Stomach (tissue), 19 donors: ENCODE measurements at places on chromosomes 4 and X. TPM values are rescaled to one million over a fixed set of nuclear protein-coding genes. Genes with fewer than 3 reads are reported as not detected.

GRCh38 chr4:154018659-154019058 lies 229.8 kb upstream of the SFRP2 start:
- no peak for DNase-seq

NPFFR2 gene
- total RNA-seq: not detected

GRCh38 chrX:81708487-81708886 lies 506.6 kb downstream of the SH3BGRL start:
- DNase-seq: no peak

DNA sequence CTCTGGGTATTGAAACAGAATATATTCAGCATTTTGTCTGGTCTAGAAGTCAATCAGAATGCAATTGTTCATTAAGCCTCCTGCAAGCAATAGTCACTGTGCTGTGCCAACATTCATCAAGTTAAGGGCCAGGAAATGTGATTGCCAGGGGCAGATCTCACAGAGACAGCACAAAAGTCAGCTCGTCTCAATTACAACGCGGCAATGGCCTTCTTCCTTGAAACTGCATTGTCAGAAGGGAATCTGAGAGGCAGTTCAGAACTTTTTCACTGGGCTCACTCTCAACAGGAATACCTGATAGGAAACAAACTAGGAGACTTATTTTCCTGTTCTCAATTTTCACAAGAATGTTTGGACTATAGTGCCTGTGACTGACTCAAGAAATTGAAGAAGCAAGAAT lies 131.1 kb upstream of the NR3C2 start:
- DNase-seq: no peak

GRCh38 chrX:70907900-70908299 lies 611 bp downstream of the TEX11 start:
- DNase-seq: no peak

ADAM29 gene
- not detected for total RNA-seq

GUCY1A1 gene
- 48.7 TPM for total RNA-seq

GRCh38 chr4:86223472-86223871 lies 136.4 kb downstream of the MAPK10 start:
- DNase-seq: no peak

CCDC110 gene
- 9.4 TPM for total RNA-seq

DNA sequence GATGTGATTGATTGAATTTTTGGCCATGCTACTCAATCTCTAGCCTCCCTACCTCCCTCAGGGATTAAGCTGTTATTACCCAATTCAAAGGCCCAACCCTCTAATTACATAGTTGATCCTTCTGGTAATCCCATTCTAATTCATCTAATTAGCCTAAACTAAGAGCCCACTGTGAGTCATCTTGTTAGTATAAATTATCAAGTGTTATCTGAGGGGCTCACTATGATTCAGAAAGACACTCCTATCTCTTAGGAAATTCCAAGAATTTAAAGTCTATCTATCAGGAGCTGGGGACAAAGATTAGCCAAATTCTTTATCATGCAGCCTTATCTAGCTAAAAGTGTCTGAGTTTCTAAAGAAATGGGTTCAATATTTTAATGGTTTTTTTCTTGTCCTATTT lies 32.9 kb upstream of the VEGFC start:
- DNase-seq: no peak

DNA sequence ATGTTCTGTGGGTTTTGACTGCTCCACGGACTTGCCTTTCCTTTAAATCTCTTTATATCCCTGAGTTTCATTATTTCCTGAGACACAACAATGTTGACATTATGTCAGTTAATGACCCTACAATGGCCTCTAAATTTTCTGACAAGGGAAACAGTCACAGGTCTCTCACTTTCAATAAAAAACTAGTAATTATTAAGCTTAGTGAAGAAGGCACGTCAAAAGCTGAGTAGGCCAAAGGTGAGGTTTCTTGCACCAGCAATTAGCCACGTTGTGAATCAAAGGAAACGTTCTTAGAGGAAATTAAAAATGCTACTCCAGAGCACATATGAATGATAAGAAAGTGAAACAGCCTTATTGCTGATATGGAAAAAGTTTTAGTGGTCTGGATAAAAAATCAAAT lies 930.2 kb upstream of the GRID2 start:
- peak; percentile 3 for DNase-seq

- no peak for DNase-seq
These were observed 28.6 kb downstream of the STAP1 start for GRCh38 chr4:67587156-67587555.

DNA sequence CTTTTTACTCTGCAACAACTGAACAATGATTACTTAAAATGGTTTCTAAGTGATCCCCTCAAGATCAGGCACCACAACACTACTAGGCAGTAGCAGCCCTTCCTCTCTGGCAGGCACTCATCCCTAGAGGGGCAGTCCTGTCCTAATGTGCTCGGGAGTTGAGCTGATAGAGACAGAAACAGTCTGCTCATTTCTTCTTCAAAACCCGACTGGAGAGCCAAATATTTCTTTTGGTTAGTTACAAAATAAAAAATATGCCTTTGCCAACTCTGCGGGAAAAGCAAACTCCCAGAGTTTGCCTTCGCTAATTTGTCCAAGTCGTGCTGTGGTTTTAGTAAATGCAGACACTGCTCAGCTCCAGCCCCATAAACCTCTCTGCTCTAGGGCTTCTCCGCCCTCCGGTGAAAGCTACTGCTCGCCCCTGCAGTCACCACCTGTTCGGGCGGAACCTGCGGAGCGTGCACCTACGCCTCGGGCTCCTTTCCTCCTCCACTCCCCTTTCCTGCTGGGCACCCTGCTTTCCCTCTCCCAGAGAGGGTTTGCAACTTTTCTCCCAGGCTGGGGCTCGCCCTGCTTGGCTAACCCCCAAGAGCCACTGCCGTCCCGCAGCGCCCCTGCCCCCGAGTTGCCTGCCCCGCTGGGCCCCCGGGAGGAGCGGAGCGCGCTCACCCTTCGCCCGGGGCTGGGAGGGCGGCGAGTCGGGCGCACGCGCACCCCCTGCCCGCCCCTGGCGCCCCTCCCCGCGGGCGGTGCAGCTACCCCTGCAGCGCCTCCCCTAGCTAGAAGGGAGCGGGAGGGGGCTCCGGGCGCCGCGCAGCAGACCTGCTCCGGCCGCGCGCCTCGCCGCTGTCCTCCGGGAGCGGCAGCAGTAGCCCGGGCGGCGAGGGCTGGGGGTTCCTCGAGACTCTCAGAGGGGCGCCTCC lies at the start of gene NPNT:
Gene NPNT (plus strand): TSS at position 812 of the 923 bp plus-strand sequence. CDS start 182 bp downstream, outside the sequence.
- DNase-seq: peak; percentile 88

GRCh38 chrX:129493643-129494042 lies 29.6 kb downstream of the SMARCA1 start:
- no peak for DNase-seq

DNA sequence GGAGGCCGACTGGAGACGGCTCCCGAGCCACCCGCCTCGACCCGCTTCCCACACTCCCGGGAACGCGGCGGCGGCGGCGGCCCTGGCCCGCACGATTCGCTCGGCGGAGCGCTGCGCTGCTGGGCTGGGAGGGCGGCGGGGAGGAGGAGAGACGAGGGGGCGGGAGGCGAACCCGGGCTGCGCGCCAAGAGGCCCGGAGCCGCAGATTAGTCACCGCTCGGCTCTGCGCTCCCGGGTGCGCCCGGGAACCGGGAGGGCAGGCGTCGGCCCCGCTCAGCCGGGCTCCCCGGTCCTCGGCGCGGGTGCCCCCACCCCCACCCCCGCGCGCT lies 11.2 kb upstream of the BCOR start:
- peak; percentile 93 for DNase-seq

DNA sequence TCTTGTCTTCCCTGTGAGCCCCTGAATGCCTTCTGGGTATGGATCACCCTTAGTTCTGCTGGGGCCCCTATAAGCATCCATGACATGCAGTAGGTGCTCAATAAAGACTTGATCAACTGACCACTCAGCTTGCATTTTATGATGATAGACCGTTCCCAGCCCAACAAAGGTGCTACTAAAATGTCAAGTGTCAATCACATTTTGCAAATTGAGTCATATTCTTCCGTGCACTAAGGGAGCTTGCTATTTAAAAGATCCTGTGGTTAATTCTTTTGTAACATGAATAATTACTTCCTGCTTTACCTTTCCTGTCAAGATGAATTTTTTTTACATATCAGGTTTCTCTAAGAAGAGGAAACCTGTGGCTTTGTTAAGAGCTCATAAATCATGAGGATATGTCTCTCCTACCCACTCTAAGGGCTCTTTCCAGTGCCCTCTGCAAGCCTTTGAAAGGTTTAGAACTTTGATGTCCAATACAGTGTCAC lies 47.6 kb downstream of the SH3KBP1 start:
- no peak for DNase-seq

TREX2 gene
- total RNA-seq: 2.2 TPM

DNA sequence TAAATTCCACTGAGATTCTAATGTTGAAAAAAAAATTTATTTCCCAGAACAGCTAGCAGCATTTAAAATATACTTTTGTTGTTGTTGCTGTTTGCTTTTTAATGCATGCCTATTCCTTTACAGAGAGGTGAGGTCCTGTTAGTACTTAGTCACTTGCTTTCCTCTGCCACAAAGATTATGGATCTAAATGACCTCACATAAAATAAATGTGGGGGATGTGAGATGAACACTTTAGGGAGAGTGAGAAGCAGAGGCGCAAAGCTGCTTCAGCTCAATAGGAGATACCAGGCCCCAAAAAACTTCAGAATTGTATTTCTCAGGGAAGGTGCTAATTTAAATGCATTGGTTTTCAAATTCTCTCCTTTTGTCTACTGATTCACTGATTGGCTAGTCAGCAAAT lies 4.0 kb downstream of the LDB2 start:
- DNase-seq: no peak

GRCh38 chr4:151358266-151358665 lies 32.9 kb upstream of the SH3D19 start:
- no peak for DNase-seq

GRCh38 chr4:156906325-156906724 lies 65.3 kb downstream of the PDGFC start:
- no peak for DNase-seq

GRCh38 chr4:136314686-136315085 lies 1217.6 kb downstream of the PCDH18 start:
- DNase-seq: no peak

GRCh38 chrX:121504153-121504552 lies 456.7 kb downstream of the GLUD2 start:
- peak; percentile 2 for DNase-seq

CT83 gene
- not detected for total RNA-seq

DNA sequence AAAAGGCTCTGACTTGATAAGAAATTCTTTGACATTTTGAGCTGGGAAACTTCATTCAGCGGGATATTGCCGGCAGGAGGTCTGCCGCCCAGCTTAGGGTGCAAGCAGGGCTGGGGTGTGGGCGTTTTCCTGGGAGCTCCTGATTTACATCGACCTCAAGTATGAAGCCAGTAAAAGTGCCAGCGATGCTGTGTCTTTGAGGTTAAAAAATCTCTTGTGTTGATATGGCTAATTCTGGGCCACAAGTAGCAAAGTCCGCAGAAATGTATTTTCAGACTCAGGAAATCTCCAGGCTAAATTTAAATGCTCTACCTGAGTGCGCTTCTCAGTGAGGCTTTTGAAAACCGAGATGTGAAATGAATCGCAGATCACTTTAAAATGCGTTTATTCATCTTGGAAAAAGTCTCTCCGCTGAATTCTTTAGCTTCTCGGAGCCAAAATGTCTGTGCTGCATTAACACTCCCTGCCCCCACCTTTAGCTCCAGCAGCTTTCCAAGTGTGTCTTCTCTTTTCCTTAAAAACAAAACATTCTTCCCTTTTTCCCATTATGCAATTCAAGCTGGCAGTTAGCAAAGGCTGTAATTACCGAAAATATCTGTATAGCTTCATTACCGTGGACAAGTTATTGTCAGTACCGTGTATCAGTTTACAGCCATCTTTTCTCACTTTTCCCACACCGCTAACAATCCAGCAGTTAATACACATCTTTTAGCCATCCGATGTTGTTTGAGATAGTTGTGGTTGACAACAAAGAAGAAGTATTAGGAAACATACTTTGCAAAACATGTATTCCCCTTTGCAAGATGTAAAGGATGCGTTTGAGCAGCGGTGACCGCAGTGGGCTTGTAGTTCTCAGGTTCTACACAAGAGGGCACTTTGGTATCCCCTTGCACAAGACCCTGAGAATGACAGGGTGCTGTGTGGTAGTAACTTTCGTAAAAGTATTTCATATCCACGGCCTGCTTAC lies 136.0 kb upstream of the STX18 start:
- peak; percentile 72 for DNase-seq

NHSL2 gene
- 6.4 TPM for total RNA-seq

- DNase-seq: no peak
These were observed 529.9 kb downstream of the MID1IP1 start for GRCh38 chrX:39331082-39331704.

- DNase-seq: no peak
These were observed 24.0 kb upstream of the IQSEC2 start for GRCh38 chrX:53305219-53305995.

- DNase-seq: no peak
These were observed 32.2 kb upstream of the PPARGC1A start for GRCh38 chr4:23922013-23922412.

GRCh38 chr4:150493851-150494250 lies 88.1 kb upstream of the MAB21L2 start:
- DNase-seq: no peak

DNA sequence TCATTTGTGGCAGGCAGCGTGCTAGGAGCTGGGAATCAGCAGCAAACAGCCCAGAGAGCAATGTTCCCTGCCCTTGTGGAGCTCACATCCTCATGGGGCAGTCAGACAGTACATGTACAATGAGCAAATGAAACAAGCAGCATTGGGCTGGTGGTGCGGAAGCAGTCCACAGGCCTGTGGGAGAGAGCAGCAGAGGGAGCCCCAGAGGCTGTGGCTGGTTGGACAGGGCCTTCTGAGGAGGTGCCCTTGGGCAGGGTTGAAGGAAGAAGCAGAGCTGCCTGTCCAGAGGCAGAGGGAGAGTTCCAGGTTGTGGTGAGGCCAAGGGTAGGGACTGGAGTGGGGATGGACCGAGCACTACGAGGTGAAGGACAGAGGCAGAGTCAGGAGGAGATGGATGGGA lies 22.5 kb downstream of the MMGT1 start:
- no peak for DNase-seq

GRCh38 chr4:164683040-164683439 lies 70.9 kb upstream of the SMIM31 start:
- no peak for DNase-seq

PRRG1 gene
- 8.8 TPM for total RNA-seq

GRCh38 chrX:109393859-109394258 lies 88.0 kb downstream of the GUCY2F start:
- no peak for DNase-seq

- no peak for DNase-seq
These were observed 96.5 kb upstream of the ESX1 start for GRCh38 chrX:104351173-104351769.

- DNase-seq: peak; percentile 15
These were observed 262.4 kb downstream of the MID1IP1 start for GRCh38 chrX:39063702-39064101.

- no peak for DNase-seq
These were observed 144.9 kb downstream of the FNIP2 start for GRCh38 chr4:158913766-158914165.
